Stimulated activated CD4-positive, alpha-beta T cell treated with anti-CD3 and anti-CD28 coated beads, Interleukin-1b, Interleukin-23, amount 100 ng/mL, for 1 hour (primary cell): ENCODE measurements at places on chromosomes 5 and 9.

- no peak for DNase-seq
Observed at GRCh38 chr5:97049175-97049574, 93.2 kb downstream of the LIX1 start.

DNA sequence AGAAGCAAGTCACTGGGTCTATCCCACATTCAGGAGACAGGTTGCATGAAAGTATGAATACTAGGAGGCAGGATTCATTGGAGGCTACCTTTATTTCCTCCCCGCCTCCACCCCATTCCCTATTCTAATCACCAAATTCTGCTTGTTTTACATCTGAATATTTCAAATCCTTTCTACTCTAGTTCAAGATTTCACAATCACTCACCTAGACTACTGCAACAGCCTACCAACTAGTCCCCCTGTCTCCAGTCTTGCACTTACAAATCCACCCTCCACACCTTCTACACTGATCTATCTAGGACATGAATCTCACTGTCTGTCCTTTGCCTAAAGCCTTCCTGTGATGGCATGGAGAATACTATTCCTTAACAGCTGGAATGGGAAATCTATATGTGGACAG, 6.4 kb upstream of the KIF27 start:
- no peak for DNase-seq

DNA sequence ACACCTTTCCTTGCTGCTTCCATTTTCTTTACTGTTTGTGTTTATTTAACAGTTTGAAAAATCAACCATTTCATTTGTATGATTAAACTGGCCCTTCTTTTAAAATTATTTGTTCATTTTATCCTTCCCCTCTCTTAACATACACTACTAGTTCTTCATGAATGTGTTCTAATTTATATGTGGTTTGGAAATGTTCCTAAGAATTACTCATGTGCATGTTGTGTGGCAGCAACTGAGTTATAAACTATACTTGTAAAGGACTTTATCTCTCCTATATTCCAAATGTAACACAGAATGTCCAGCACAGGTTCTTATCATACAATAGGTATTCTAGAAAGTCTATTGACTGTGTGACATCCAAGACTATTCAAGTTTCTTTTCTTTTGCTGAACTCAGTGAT, 358.2 kb upstream of the MEF2C start:
- no peak for DNase-seq

DNA sequence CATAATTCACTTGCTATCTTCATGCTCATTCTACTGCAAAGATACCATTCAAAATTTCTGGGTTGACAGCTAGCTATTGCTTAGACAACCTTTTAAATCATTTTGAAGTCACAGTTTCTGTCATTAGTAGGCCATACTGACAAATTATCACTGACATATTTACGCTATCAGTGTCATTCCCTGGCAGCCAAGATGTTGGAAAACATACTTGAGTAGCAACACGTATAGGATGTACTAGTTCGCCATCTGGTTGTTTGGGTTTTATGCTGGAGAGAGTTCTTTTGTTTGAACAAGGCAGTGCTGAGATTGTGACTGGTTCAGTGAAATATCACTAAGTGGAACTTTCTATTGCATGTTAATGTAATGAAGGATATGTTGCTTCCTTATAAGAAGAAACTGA, 621.9 kb downstream of the DTWD2 start:
- DNase-seq = no peak

GRCh38 chr5:161775891-161776290, 72.0 kb upstream of the GABRA1 start:
- DNase-seq = no peak

DNA sequence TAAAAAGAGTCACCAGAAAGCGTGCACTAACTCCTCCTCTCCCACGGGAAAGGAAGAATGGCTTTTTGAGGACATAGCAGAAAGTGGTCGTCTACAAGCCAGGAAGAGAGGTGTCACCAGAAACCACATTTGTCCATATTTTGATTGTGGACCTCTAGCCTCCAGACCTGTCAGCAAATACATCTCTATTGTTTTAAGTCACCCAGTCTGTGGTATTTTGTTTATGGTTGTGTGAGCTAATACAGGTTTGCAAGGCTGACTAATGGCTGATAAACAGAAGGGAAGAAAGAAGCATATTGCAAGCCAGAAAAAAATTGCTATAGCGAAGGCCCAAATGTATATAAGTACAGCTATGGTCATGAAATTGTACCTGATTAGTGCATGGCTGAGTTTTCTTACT, 21.4 kb downstream of the WDR70 start:
- DNase-seq = no peak
